ENCODE measurements at places on chromosomes 2 and 18. TPM values are rescaled to one million over a fixed set of nuclear protein-coding genes. Genes with fewer than 3 reads are reported as not detected.

HMSD gene
- not detected for polyA plus RNA-seq

RASGRP3 gene
- 29.9 TPM for polyA plus RNA-seq

- no peak for DNase-seq
These were observed 88.2 kb upstream of the VWC2L start for GRCh38 chr2:214322662-214323061.

- peak; percentile 31 for DNase-seq
These were observed 93.2 kb downstream of the CABYR start for GRCh38 chr18:24231773-24232735.

Measured in forelimb muscle (tissue), 1 donor.